ENCODE measurements at places on chromosomes 5 and 9. TPM values are rescaled to one million over a fixed set of nuclear protein-coding genes. Genes with fewer than 3 reads are reported as not detected.

Gene FAM120A
- total RNA-seq = 69.0 TPM

Gene INSYN2B
- total RNA-seq = not detected

Gene PRLR
- not detected for total RNA-seq

Gene CDKN2A
- 1.6 TPM for total RNA-seq

Gene RAB24
- 26.1 TPM for total RNA-seq

Gene PCDHB10
- 0.13 TPM for total RNA-seq

Gene C5orf47
- under 0.01 TPM for total RNA-seq

Gene SPINK4
- not detected for total RNA-seq

Gene CTNNAL1
- total RNA-seq = 15.9 TPM

Gene AP3S1
- total RNA-seq = 117 TPM

Gene IL13
- not detected for total RNA-seq

Gene SLC45A2
- not detected for total RNA-seq

Gene MYOZ3
- total RNA-seq = not detected

Gene TSSK1B
- total RNA-seq = 0.26 TPM

All from bronchial epithelial cell (primary cell).